ENCODE measurements at places on chromosomes 3 and 15. TPM values are rescaled to one million over a fixed set of nuclear protein-coding genes. Genes with fewer than 3 reads are reported as not detected.

DNA sequence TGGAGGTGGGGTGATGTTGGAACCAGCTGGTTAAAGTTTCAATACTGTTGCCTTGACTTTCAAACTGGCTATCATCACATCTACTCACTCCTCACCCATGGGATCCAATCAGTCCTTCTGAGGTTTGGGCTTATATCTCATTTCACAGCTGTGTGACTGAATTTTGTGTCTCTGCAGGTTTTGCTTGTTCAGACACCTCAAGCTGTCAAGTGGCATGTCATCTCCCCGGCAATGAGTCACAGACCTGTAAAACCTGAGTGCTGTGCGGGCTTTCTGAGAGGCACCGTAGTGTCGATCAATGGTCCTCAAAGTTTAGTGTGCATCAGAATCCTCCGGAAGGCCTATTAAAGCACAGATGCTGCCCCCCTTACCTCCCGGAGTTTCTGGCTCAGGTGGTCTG lies 86.4 kb upstream of the RORA start:
- DNase-seq = no peak

- DNase-seq = no peak
Measured at GRCh38 chr15:33293713-33294334, 16.9 kb upstream of the RYR3 start.

- DNase-seq = peak; percentile 40
Measured at GRCh38 chr3:51967384-51968169, at the start of gene PCBP4. Gene PCBP4, minus strand, starts transcription at chr3:51967454. Its CDS starts 6,214 bp downstream, at chr3:51961240.

DNA sequence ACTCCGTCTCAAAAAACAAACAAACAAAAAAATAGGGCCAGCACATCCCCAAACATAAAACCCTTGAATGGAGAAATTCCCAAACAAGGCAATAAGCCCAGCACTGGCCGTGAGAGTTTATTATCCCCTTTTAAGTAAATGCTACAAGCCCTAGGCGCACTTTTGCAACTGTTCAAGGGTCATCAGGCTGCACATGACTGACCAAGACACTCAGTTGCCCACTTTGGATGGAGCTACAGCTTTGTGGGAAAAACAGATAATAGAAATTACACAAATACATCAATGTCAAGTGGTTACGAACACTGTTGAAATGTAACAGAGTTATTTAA lies 33.7 kb upstream of the ZNF445 start:
- no peak for DNase-seq

DNA sequence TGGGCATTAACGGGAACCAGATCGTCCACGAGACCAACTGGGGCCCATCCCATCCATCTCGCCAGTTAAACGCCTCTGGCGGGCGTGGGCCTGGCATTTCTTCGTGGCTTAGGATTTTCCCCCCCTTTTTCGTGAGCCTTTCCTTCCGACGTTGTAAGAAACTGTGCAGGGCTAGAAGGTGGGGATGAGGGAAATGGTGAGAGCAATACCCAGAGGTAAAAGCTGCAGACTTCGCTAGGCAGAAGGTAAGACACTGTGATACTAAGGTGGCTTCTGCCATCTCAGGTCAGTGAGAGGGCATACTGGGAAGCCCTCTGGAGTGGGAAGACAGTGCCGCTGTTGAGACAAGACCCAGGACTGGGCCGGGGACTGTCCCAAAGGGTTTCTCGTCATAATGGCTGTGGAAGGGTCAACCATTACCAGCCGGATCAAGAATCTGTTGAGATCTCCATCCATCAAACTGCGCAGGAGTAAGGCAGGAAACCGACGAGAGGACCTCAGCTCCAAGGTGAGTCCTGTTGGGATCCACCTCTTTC lies 666 bp downstream of the MAPKBP1 start:
- DNase-seq = no peak

DNA sequence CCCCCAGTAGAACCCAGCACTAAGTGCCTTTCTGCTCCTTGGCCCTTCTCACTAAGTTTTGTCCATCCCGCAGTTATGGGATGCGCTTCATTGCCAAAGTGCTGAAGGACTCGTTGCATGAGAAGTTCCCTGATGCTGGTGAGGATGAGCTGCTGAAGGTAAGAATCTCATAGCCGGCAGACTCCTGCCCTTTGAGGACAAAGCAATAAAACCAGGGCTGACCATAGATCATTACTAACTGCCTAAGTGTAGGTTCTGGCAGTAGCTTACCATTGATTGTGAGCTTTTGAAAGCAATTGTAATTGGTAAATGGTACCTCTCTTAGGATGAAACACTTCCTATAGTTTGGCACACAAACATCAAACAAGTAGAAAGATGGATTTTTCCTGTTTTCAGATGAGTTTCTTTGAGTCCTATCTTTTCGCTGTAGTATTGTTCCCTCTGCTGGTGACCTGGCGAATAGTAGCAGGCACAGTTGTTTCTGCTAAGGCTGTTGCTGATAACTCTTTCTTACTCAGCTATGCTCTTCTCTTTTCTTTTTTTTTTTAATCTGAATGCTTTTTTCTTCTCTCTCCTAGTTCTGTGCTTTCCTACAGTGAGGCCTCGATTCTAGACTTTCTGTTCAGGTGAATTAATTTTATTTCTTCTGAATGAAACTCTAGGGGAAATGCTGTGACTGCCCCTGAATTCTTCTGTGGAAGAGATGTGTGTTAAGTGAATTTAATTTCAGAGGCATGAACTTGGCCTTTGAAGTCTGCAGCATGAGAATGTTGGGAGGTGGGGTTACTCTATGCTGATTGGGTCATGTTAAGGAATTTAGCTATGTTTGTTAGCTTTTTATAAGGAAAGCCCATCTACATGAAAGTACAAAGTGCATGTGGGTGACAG lies 47.4 kb upstream of the CRTC3 start:
- peak; percentile 33 for DNase-seq

DNA sequence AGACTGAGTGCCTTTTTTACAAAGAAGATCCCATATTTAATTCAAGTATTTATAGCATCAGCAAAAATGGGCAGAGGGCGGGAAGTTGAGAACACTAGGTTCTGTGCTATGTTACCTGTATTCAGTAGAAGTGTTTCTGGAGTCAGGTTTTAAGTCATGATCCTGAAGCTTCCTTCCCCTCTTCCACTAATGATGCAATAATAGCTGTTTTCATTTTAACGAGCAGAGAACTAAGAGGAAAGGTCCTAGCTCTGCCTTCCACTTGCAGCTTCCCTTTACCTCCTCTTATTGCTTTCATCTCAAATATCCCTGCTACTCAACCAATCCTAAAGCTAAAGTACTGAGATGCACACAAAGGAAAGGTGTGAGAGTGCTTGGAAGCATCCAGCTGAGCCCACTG lies 16.9 kb upstream of the TMOD3 start:
- no peak for DNase-seq

- peak; percentile 85 for DNase-seq
Measured at GRCh38 chr15:83053151-83053550, 13.9 kb downstream of the BTBD1 start.

GRCh38 chr3:110849064-110849463 lies 222.6 kb upstream of the NECTIN3 start:
- no peak for DNase-seq

DNA sequence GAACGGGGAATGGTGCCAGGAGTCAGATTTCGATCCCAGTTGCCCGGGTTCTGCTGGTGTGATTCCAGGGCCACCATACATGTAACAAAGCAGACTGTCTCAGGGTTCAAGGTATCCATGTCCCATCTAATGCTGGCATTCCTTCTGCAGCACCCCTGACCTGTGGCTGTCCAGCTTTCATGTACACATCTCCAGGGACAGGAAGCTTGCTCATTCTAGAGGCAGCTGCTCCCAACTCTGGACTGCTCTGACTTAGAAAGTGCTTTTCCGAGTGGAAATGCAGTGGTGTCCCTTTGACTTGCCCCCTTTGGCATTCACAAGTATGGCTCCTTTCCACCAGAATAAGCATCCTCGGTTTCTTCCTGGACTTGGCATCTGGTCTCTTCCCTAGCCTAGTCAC lies 30.9 kb downstream of the PML start:
- DNase-seq = peak; percentile 51

GRCh38 chr3:71926262-71926600 lies 141.3 kb upstream of the PROK2 start:
- DNase-seq = no peak

DNA sequence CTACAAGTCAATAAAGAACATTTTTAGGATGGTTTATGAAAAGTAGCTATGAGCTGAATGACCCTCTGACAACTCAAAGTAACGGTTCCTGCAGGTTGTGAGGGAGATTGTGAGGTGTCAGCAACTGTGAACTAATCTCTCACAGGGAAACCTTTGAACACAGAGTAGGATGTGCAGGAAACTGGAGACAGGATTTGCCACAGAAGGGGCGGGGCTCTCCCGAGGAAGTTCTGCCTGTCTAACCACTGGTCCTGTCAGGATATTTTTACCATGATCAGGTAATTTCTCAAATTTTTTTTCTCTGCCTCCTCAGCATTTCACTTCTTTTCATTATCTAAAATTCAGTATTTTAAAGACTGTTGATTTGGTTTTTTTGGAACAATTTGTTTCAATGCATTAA lies 33.3 kb downstream of the LEO1 start:
- DNase-seq = no peak

- DNase-seq = no peak
Measured at GRCh38 chr3:141257961-141258360, 26.3 kb downstream of the PXYLP1 start.

GRCh38 chr3:55858727-55859126 lies 371.6 kb upstream of the WNT5A start:
- no peak for DNase-seq

The VWA5B2 gene
- total RNA-seq = not detected

The NOX5 gene
- total RNA-seq = 0.18 TPM

The FBN1 gene
- total RNA-seq = 732 TPM

The PLCB2 gene
- total RNA-seq = 0.60 TPM

The SLITRK3 gene
- not detected for total RNA-seq

The TMEM108 gene
- total RNA-seq = not detected

Measured in HFFc6 (cell line).